ENCODE measurements at places on chromosomes 11 and 22. TPM values are rescaled to one million over a fixed set of nuclear protein-coding genes. Genes with fewer than 3 reads are reported as not detected.

The NCAM1 gene
- total RNA-seq = 64.2 TPM

The TBX1 gene
- total RNA-seq = 4.3 TPM

The HTR3B gene
- total RNA-seq = not detected

The H19 gene
- total RNA-seq = 211 TPM

The SMCO4 gene
- total RNA-seq = 2.4 TPM

The PLEKHB1 gene
- 32.7 TPM for total RNA-seq

The OR5D16 gene
- total RNA-seq = not detected

The SERPINH1 gene
- total RNA-seq = 151 TPM

The PUS3 gene
- total RNA-seq = 12.8 TPM

The TENM4 gene
- total RNA-seq = 14.6 TPM

The MPST gene
- total RNA-seq = 109 TPM

The GSTT2B gene
- 4.2 TPM for total RNA-seq

The OVOL1 gene
- not detected for total RNA-seq

The KRTAP5-10 gene
- total RNA-seq = not detected

The OR10D3 gene
- not detected for total RNA-seq

The APOBEC3C gene
- total RNA-seq = 18.2 TPM

- no peak for DNase-seq
Measured at GRCh38 chr11:59629996-59630395, 14.4 kb upstream of the OSBP start.

- DNase-seq = peak; percentile 80
Measured at GRCh38 chr11:107689317-107690202, 22.3 kb downstream of the SLN start.

DNA sequence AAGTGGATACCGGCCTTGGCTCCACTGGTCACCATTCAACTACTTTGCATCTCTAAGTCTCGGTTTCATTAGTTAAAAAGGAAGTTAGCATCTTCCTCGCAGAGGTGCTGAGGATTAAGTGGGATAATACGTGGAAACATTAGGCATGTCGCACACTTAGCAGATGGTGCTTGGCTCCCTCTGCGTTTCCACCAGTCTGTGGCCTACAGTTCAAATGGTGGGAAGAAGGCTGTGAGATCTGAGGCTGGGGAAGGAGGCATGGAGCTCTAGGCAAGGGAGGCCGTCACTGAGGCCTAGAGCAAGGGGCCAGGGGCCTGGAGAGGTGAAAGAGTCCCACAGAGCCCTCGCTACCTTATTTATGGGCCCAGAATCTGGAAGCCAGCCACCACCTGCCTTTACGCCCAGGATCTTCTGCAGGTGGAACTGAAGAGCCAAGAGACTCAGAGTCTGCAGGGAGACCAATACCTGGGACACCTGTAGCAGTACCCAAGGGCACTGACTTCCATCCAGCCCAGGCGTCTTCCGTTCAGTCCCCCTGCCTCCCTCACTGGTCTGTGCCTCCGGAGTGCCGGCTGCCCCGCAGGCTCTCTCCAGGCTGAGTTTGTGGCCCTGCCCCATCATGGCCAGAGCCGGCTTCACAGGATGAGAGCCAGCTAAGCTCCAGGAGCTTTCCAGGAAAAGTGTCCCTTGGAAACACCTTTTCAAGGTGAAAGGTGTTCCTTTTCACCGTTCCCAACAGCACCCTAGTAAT lies 66.1 kb upstream of the A4GALT start:
- DNase-seq = no peak

DNA sequence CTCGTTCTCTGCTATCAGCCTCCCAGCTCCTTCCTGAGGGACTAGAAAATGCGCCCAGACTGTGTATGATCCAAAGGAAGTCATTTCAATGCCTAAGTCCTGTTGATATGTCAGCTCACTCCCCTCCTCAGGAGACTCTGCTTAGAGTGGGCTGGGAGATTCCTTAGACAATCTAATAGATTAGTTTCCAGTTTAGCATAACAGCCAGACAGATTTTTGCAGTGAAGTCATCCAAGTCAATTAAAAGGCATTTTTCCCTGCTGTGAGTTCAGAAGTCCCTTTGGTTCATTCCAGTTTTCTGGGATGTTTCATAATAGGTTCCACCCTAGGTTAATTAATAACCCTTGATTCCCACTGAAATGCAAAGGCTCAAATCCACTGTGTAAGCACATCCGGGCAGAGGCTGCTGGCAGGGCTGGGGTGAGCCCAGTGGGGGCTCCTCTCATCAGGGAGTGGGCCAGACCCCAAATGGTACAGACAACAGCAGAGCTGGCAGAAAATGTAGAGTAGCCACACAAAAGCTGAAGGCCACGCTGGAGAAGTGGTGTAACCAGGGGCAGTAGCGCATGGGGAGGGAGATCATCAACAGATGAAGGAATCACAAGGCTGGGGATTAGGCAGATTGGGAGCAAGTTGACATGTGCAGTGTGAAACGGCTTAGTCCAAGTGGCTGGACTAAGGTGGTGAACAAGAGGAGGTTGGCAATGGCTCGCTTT lies 90.6 kb downstream of the SYN3 start:
- no peak for DNase-seq

DNA sequence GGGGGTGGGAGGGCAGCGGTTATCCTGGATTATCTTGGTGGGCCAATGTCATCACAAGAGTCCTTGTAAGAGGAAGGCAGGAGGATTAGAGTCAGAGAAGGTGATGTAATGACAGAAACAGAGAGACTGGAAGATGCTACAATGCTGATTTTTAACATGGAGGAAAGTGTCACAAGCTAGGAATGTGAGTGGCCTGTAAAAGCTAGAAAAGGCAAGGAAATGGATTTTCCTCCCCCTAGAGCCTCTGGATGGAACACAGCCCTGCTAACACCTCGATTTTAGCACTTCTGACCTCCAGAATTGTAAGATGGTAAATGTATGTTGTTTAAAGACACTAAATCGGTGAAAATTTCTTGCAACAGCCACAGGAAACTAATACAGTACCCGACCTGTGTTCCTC lies 109.3 kb downstream of the MN1 start:
- no peak for DNase-seq

DNA sequence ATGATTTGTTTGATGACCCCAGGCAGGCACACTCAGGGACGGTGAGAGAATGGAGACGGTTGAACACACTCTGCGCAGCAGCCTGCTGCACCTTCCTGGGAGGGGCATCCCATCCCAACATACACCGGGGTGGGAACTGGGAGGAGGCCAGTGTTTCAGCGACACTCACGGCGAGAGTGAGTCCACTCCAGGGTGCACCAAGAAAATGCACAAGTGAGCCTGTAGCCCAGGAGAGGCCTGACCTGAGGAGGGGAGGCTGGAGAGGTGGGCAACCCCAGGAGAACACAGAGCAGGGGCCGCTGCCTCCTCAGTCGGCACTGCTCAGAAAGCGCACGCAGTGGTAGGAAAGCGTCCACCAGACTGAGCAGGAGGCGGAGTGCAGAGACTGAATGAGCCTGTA lies 54.5 kb downstream of the IGF2 start:
- peak; percentile 8 for DNase-seq

DNA sequence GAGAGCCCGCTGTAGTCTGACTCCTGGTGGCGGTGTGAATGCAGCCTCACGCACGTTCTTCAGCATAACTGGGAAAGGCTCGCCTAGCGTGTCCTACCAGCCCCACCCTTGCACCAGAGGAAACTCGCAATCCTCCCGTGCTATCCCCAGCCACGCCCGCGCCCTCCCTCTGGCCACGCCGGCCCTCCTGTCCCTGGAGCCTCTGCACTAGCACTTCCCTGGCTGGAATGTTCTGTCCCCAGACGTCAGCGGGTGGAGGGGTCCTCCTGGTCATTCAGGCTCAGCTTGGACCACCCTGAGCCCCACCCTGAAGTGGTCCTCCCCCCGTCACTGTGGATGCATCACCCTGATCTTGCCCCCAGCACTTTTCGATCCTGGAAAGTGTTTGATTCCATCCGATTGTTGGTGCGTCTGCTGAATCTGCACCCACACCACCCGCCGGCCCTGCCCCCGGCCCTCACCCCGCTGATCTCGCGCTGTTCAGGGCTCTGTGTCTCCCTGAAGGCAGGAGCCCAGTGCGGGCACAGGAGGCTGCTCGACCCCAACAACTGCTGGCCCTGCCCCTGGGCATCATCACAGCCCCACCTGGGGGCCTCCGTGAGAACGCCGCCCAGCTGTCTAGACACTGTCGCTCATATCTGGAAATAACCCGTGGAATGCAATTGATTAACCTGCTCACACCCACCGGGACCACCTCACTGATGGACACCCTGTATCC lies 437.0 kb downstream of the TBC1D22A start:
- DNase-seq = peak; percentile 56

- peak; percentile 56 for DNase-seq
Measured at GRCh38 chr22:23401111-23401909, 178.8 kb downstream of the IGLL1 start.

- DNase-seq = no peak
Measured at GRCh38 chr11:17894929-17895658, 117.8 kb downstream of the SERGEF start.

- DNase-seq = no peak
Measured at GRCh38 chr22:23278883-23279675, 98.8 kb downstream of the BCR start.

- no peak for DNase-seq
Measured at GRCh38 chr22:38423512-38424503, 31.2 kb downstream of the KCNJ4 start.

GRCh38 chr11:35947437-35947836 lies 3.6 kb downstream of the LDLRAD3 start:
- no peak for DNase-seq

DNA sequence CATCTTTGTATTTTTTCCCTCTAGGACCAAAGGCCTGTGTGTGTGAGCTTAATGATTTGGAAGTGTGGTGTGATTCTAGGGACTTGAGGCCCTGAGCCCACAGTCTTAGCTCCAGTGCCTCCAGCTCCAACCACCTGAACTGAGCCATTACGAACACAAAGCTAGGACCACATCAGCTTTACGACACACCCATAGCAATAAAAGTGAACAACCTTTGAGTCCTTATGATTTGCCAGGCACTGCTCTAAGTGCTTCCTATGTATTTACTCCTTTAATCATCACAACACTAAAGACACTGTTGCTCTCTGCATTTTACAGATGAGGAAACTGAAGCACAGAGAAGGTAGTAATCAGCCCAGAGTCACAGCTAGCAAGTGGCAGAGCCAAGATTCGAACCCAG lies 126.4 kb downstream of the EHF start:
- DNase-seq = no peak

DNA sequence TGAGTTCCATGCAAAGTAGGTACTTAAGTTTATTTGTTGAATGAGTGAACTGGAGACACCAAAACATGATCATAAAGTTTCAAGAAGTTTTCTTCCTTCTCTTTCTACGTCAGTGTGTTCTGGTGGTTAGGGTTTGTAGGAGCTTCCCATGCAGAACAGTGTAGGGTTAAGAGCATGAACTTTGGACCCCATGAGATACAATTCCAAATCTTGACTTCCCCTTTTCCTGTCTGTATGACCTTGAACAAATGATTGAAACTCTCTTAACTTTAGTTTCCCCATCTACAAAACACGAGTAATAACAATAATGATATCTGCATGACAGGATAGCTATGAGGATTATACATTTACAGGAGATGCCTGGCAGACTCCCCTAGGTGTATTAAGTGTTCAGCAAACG lies 41.0 kb upstream of the TENM4 start:
- DNase-seq = no peak

- no peak for DNase-seq
Measured at GRCh38 chr22:36528341-36528740, 625 bp downstream of the EIF3D start.

- DNase-seq = no peak
Measured at GRCh38 chr11:102291831-102292230, 25.5 kb upstream of the BIRC3 start.

- peak; percentile 45 for DNase-seq
Measured at GRCh38 chr11:120573756-120574354, 62.3 kb downstream of the GRIK4 start.

DNA sequence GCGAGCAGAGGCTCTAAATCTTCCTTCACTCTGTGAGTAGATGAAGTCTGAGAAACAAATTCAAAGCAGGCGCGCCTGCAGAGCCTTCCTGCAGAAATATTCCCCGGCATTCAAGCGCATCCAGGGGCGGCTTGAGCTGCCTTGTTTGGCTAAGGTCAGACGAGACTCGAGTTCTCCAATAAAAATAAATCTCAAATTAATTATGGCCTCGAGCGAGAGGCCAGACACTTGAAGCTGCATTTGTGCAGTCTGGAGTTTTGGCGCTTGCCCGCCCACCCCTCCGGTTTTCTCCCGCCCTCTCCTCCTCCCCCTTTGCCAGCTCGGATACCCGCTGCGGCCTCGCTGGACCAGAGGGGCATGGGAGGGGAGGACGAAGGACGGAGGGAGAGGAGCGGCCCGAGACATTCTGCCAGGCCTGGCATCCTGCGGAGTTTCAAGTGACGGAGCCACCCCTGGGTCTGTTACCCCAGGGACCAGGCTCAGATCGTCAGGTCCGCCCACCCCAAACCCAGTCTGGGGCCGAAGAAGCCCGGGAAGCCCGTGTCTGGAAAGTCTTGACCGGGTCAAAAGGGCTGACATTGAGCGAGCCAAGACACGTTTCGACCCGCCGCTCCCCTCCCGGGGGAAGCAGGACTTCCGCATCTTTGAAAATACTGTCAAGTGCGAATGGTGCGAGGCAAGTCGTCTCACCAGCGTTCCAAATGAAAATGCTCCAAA lies 3.8 kb upstream of the FLI1 start:
- no peak for DNase-seq

- no peak for DNase-seq
Measured at GRCh38 chr11:37972691-37973090, 1374.7 kb upstream of the RAG2 start.

- DNase-seq = no peak
Measured at GRCh38 chr22:42680648-42681047, 31.5 kb upstream of the CYB5R3 start.

GRCh38 chr22:30054764-30055069 lies 25.5 kb upstream of the HORMAD2 start:
- DNase-seq = no peak

DNA sequence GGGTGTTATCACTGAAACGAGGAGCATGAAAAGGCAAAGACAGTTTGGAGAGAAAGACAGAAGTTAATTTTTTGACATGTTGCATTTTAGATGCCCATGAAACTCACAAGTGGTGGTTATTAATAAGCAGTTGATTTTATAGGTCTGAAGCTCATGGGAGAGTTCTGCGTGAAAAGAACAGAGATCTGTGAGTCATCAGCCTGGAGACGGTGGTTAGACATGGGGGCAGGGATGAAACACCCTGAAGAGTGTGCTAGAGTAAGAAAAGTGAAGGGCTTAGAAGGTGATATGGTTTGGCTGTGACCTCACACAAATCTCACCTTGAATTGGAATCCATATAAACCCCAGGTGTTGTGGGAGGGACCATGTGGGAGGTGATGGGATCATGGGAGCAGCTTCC lies 289.1 kb upstream of the ISX start:
- DNase-seq = no peak

GRCh38 chr22:29255064-29255621 lies 12.6 kb downstream of the RHBDD3 start:
- DNase-seq = no peak

Data from sigmoid colon (tissue), 7 donors.